ENCODE measurements at places on chromosomes 6 and 20.

DNA sequence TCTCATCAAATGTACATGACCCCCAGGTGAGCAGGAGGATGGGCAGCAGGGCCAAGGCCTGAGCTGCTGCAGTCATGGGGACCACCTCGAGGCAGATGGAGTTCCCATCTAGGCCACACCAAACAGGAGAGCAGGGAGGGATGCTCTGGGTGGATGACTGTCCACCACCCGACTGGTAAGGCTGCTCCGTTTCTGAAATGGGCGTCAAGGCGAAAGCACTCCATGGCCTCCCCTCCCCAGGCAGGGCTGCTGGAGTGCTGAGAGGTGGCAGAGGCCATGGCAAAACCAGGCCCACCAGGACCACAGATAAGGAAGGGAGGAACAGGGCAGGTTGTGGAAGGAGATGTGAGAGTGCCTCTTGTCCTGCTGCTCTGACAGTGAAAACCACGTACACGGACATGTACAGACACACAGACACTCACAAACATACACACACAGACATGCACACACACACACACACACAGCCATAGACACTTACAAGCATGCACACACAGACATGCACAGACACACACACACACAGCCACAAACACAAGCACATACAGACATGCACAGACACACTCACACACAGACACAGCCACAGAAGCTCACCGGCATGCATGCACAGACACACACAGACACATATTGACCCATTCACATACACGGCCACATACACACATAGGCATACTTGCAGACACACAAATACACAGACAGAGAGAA, 93.2 kb downstream of the PSMG4 start:
- DNase-seq = no peak

DNA sequence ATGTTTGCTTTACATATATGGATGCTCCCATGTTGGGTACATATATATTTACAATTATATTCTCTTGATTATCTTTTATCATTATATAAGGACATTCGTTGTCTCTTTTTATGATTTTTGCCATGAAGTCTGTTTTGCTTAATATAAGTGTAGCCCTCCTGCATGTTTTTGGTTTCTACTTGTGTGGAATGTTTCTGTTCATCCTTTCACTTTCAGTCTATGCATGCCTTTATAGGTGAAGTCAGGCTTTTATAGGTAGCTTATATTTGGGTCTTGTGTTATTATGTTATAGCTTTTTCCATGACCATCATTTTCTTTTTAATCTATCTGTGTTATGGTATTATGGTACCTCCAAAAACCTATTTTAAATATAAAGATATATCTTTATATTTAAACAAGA, 612.5 kb upstream of the HS3ST5 start:
- DNase-seq = no peak

- no peak for DNase-seq
Observed at GRCh38 chr6:99181174-99181573, 168.3 kb downstream of the FAXC start.

- no peak for DNase-seq
Observed at GRCh38 chr6:108619431-108620197, 58.9 kb downstream of the FOXO3 start.

DNA sequence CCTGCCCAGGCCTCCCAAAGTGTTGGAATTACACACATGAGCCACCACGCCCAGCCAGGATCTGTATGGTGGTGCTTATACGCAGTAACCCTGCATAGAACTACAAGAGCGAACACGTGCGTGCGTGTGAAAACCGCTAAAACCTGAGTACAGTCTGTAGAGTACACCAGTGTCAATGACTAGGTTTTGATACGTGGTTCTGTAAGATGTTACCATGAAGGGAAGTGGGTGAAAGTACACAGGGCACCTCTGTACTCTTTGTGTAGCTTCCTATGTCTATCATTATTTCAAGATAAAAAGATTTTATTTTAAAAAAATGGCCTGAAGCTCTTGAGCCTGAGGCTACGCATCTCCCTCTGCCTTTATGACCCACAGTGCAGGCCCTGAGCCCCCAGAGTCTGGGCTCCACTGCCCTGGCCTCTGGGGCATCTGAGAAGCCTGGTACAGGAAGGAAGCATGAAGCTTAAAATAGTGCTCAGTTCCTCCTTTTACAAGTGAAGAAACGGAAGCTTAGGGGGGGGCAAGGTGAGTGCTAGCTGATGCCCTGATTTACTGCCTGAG, 21.6 kb downstream of the LY86 start:
- DNase-seq = peak; percentile 13

DNA sequence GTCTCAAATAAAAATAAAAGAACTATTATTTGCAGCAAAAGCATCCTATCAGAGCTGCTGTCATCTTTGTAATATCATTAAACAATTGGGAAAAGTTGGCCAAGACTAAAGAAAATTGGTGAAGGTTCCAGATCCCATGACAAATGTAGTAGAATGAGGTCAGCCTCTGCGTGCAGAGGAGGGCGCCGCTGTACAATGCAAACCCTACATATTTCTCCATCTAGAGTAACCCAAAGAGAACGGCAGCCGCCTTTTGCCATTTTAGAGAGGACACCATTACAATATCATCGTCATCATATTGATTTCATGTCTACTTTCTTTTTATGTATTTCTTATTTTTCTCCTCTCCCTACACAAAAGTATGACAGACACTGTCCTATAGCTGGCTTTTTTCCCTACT, 59.5 kb downstream of the ZMYND8 start:
- no peak for DNase-seq

GRCh38 chr20:13430346-13431002, 208.3 kb downstream of the TASP1 start:
- DNase-seq = no peak

GRCh38 chr20:31474097-31474436, 860 bp downstream of the DEFB124 start:
- no peak for DNase-seq

GRCh38 chr6:143516690-143517446, 5.3 kb upstream of the FUCA2 start:
- DNase-seq = no peak

- no peak for DNase-seq
Observed at GRCh38 chr6:133108419-133108818, 132.7 kb upstream of the EYA4 start.

DNA sequence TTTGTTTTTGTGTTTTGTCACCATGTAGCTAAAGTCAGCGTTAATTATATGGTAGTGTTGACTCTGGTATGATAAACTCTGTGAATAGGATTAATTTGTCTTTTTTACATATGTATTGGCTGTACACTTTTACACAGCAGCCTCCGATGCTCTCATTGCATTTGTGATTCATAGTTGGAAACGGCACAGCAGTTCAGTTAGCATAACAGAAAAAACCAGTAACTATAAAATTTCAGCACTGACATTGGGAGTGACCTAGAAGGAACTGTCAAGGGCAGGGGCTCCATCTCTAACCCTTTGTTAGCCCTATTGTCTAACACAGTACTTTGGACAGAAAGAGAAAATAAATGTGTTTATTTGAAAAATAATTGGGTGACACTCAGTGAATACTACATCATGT, 5.6 kb upstream of the BEND6 start:
- DNase-seq = no peak

Data from stimulated activated CD8-positive, alpha-beta memory T cell treated with anti-CD3 and anti-CD28 coated beads, Interleukin-7, amount 100 ng/mL, for 24 hours (primary cell).